ENCODE measurements at places on chromosomes 11 and 22.

DNA sequence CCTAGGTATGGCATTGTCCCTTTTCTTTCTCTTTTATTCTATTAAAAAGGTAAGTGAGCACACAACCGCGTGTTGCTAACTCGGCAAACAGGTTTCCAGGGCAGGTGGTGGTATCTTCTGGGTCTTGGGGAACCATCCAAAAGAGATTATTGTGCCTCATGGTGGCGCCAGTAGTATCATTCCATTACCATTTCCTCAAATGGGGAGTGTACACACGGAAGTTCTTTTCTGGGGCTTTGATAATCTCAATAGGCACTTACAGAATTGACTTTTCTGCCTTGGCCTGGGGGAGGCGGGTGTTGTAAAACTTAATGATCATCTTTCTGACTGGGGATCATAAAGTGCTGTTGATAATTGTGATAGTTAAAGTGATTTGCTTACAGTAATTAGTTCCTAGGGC, 234.1 kb downstream of the KIRREL3 start:
- no peak for DNase-seq

DNA sequence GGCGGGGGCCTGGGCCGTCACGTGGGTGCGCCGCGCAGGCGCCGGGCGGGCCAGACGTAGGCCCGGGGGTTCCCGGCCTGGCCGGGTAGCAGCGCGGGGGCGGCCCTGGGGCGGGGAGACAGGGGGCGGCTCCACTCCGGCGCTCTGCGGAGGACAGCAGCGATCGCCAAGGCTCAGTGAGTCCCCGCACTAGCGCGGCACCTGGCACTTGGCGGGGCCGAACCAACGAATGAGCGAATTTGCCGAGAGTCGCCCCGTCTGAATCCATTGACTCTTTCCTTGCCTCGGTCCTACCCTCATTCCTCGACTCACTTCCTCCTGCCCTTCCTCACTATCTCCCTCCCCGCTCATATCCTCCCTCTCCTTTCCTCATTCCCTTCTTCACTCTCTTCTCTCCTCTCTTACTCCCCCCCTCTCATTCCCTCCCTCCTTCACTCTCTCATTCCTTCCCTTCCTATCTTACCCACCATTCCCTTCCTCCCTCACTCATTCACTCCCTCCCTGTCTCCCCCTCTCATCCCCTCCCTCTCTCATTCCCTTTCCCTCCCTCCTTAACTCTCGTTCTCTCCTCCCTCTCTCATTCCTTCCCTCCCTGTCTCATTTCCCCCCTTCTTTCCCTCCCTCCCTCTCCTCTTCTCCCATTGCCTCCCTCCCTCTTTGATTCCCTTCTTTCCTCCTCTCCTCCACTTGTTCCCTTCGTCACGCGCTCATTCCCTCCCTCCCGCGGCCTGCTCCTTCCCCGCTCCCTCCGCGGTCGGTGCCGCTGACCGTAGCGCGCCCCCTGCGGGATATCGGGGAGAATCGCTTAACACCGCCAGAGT, 476 bp upstream of the KLHL22 start:
- peak; percentile 91 for DNase-seq

DNA sequence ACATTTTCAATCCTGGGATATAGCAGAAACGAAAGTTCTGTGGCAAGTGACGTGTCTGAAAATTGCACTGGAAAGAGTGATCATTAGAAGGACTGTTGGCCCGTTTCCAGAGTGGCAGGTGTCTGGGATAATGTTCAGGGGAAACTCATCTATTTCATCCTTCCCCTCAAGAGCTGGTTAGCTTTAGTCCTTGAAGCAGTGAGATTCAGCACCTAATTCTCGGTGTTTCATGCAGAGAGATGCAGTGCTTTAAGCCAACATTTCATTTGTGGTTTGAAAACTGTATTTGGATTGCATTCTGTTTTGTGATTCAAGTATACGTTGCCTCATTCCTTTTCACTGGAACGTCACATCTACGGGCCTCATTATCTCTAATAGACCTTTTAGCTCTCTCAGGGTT, 205.0 kb upstream of the RAG2 start:
- no peak for DNase-seq

DNA sequence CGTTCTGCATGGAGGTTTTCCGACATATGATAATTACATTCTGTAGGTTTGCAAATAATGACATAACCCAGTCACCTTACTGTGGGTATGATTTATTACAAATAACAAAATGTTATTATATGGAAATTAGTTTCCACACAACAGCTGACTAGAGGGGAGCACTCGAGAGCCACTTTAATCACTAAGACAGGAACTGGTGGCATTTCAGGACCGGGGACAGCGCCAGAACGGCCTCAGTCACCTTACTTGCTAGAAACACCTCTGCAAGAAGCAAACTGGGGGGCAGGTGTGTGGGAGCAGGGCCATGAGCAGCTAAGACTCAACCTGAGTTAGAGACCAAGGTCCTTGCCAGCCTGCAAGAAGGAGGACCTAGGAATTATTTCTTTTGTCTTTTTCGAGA, 199.9 kb downstream of the DSCAML1 start:
- DNase-seq, result no peak

- DNase-seq, result no peak
These were observed 48.1 kb upstream of the EIF3D start for GRCh38 chr22:36577019-36577418.

DNA sequence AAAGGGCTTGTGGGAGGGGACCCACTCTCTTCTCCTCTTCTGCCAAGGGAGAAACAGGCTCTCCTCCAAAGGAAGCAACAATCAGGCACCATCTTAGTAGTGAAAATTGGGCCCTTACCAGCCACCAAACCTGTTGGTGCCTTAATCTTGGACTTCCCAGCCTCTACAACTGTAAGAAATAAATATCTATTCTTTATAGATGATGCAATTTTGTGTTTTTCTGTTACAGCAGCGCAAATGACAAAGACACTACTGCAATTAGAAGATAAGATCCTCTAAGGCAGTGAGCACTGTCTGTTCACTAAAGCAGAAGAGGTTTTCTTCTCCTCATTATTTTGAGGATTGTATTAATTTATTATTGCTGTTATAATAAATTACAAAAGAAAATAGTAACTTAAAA, 691.4 kb upstream of the CCDC179 start:
- DNase-seq, result no peak

DNA sequence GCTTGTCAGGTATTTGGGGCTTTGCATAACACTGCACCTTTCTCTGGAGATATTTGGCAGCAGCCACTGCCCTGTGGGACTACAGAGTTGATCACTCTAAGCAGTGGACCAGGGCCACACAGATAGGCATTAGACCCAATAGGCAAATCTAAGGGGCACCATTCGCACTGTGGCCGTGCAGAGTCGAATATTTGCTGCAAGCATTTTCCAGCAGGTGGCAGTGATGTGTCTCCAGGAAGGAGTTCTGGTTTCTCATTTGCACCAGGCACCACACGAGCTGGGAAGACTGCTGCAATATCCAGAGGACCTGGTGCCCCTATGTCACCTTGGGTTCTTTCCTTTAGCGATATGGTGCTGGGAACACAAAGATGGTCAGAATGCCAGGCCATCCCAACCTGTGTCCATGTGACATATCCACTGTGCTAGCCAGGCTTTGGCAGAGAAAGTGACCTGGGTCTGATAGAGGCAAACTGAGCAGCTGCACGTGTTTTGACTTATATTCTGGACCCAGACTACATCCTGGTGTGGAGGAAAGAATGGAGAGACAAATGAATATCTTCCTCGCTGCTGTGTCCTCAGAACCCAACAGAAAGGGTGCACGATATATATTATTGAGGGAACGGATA, 318.7 kb downstream of the BUD13 start:
- DNase-seq, result no peak

DNA sequence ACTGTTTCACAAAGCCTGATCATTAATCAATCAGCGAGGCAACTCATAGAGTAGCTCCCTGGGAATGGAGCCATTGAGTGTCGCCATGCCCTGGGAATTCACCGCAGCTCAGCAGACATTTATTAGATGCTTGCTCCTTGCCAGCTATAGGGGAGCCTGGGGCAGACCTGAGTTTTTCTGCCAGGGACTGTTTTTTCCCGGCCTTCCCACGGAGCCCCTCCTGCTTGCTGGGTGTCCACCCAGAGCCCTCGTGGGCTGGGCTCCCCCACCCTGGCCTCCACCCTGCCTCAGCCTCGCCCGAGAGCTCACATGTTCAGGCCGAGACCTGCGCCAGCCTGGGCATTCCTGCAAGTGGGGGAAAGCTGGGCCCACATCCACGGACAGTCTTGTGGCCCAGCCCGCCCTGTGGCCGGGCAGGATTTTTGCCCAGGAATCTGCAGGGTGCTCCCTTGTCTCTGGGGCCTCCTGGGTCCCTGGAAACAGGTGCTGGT, 64.9 kb downstream of the SMIM38 start:
- no peak for DNase-seq

GRCh38 chr11:4102711-4103110, 8.1 kb downstream of the RRM1 start:
- no peak for DNase-seq

GRCh38 chr11:130088919-130089673, 19.4 kb downstream of the APLP2 start:
- no peak for DNase-seq

DNA sequence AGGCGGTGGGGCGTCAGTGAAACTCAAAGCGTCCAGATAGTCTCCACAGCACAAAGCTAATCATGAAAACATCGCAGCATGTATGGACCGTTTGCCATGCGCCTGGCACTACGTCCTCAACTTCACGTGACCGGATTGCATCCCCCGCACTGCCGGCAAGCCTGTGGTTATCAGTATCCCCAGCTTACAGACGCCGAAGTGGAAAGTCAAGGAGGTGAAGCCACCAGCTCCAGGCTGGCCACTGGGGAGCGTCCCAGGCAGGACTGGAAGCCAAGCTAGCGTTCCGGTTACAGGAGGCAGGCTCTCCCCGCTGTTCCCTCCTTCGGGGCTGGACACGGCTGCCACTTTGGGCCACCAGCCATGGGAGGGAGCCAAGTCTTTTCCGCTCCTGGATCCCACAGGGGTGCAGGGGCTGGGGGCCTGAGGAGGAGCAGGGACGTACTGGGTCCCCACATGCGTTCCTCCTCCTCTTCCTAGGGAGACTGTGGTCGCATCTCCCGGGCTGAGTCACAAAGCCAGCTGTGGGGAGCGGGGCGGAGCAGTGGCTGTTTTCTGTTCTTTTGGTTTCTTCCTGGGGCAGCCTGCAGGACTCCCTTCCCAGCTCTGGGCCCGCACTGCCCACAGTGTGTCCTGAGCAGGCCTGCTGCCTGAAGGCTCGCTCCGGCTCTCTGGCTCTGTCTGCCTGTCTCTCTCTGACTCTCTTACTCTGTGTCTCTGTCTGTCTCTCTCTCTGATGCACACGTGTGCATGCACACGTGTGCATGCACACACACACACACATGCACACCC, 4.3 kb upstream of the OSBPL5 start:
- no peak for DNase-seq

- no peak for DNase-seq
These were observed 52.0 kb downstream of the ABTB2 start for GRCh38 chr11:34305780-34306179.

DNA sequence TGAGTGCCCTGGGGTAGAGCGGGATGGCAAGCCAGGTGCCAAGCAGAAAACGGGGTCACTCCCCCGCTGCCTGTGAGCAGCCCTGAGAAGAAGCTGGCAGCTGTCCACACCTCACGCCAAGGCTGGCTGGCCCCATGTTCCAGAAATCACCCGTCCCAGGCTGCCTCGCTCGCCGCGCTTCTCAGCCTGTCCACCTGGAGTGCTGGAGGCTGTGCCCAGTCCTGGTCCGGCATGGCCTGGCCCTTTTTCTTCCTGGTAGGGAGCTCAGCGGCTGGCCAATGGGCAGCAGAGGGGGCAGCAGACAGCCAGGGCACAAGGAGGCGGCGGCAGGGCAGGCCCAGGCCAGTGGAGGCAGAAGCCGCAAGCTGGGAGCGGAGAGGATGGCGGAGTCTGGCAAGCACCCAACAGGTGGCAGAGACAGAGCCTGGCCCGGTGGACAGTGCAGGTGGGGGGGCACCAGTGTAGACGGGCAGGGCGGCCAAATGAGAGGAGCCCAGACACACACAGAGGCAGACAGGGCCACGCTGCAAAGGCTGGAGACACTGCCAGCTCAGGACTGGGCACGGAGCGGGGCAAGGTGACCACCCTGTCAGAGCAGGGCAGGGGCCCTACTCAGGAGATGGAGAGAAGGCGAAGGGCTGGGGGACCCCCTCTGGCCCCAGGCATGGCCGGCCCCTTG, 37.2 kb upstream of the TH start:
- DNase-seq, result no peak

GRCh38 chr22:49303061-49303735, 524.5 kb downstream of the BRD1 start:
- no peak for DNase-seq

- no peak for DNase-seq
These were observed 535.1 kb upstream of the CHORDC1 start for GRCh38 chr11:90757849-90758494.

DNA sequence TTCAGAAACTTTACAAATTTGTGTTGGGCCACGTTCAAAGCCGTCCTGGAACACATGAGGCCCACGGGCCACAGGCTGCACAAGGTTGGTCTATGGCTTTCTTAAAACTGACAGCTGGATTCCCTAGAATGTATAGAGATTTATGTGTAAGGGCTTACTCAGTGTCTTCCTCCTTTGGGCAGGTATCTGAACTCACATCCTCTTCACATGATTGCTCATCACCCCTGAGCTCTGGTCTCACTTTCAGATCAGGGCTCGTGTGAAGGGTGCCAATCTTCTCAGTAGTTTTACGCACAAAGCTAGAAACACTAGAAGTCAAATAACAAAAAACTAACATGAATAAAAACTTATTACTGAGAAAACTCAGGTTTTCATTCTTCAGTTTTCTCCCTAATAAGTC, 27.1 kb downstream of the HPS5 start:
- DNase-seq, result no peak

DNA sequence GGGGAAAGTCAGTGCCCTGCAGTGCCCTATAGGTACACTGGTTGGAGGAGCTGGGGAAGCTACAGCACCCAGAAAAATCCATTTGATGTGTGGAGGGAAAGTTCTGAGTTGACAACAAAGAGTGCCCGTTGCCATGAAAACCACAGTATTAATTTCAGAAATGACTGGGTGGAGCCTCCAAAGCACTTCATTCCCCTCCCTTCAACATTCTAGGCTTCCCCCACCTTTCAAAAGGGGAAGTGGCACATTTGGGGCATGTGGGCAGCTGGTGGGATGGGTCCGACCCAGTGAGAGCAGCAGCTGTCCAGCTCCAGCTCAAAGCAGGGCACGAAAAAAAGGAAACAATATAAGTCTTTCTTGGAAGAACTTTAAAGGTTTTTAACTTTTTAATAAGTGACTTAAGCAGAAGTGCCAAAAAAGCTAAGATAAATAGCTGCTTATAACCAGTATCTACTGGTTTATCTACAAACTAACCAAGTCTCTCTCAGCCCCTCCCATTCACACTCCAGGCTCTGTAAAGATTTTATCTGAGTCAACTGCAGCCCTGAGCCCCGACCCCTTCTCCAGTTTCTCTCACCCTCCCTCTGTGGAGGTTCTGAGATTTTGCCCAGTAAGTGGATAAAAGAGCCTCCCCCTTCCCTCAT, 9.0 kb upstream of the AHNAK start:
- peak; percentile 89 for DNase-seq

- no peak for DNase-seq
These were observed 643 bp downstream of the CEND1 start for GRCh38 chr11:788953-789940.

- DNase-seq, result no peak
These were observed 6.6 kb upstream of the RNF169 start for GRCh38 chr11:74742070-74742469.

Data from CD8-positive, alpha-beta memory T cell (primary cell).